ENCODE measurements at places on chromosomes 16 and 17.
A peak's percentile ranks its signal among the peaks of the same experiment; 100 is the strongest.

GRCh38 chr17:13540546-13540945 is 61.2 kb downstream of the HS3ST3A1 start:
- DNase-seq = no peak

DNA sequence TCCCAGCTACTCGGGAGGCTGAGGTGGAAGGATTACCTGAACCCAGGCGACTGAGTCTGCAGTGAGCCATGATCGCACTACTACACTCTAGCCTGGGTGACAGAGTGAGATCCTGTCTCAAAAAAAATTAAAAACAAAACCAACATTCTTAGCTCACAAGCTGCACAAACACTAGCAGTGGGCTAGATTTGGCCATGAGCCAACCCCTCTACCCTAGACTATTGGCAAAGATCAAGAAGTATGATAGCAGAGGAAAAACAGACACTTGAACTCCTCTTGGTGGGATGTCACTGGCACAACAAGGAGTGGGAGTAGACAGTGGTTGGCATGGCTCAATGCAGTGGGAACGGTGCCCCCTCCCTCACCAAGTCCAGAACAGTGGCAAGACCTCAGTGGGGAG is 19.6 kb upstream of the RIPOR1 start:
- DNase-seq = no peak

GRCh38 chr16:50473356-50473945 is 74.7 kb upstream of the NKD1 start:
- peak; percentile 4 for DNase-seq

DNA sequence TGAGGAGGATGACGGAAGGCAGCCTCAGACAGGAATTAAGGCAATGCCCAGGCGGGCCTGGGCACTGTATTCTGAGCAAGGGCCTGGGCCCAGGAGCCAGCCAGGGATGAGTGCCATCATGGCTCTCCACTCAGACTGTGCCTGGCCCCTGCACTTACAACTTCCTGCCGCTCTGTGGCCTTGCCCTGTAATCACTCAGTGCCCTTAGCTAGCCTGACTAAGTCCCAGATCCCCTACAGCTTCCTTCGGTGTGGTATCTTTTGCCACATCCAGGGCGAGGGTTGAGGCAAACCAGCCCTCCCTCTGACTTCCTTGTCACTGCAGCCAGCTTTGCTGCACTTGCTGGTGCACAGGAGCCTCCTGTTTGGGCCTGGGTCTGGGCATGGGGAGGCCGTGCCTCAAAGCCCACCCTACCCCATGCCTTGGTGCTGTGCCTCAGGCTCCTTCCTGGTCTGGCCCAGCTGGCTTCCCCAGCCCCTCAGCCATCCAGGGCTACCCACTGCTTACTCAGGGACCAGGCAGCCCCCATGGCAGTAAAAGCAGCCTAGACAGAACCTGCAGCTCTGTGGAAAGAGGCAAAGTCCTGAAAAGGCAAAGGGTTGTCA is 9.3 kb downstream of the SLC46A1 start:
- DNase-seq = peak; percentile 33

DNA sequence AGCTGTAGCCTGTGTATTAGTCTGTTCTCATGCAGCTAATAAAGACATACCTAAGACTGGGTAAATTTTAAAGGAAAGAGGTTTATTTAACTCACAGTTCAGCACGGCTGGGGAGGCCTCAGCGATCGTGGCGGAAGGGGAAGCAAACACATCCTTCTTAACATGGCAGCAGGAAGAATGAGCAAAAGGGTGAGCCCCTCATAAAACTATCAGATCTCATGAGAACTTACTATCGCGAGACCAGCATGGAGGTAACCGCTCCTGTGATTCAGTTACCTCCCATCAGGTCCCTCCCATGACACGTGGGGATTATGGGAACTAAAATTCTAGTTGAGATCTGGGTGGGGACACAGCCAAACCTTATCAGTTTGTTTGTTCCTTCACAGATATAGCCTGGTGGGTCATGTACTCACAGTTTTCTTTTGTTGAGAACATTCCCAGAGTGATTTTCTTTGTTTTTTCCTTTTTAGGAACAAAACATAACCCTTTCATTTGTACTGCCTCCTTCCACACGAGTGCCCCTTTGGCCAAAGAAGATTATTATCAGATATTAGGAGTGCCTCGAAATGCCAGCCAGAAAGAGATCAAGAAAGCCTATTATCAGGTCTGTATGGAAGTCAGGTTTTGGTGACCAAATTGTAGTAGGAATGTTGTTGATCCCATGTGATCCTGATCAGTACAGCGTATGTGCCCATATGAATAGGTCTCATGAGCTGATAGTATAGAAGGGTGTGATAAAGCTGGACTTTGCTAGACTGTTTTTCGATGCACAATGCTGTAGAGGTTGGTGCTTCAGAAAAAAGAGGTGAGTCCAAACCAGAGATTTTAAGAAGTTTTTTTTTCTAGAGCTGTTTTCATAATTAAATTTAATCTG is 8.5 kb downstream of the DNAJA3 start:
- no peak for DNase-seq

GRCh38 chr17:31388770-31389656 is 2.5 kb upstream of the RAB11FIP4 start:
- peak; percentile 54 for DNase-seq

GRCh38 chr17:42476411-42476810 is 17.7 kb downstream of the ATP6V0A1 start:
- no peak for DNase-seq

- no peak for DNase-seq
Measured at GRCh38 chr16:62060089-62060488, 23.9 kb upstream of the CDH8 start.

- no peak for DNase-seq
Measured at GRCh38 chr17:22512997-22513538, 820.7 kb downstream of the KCNJ18 start.

- DNase-seq = no peak
Measured at GRCh38 chr17:80212962-80213642, 7.0 kb downstream of the SGSH start.

DNA sequence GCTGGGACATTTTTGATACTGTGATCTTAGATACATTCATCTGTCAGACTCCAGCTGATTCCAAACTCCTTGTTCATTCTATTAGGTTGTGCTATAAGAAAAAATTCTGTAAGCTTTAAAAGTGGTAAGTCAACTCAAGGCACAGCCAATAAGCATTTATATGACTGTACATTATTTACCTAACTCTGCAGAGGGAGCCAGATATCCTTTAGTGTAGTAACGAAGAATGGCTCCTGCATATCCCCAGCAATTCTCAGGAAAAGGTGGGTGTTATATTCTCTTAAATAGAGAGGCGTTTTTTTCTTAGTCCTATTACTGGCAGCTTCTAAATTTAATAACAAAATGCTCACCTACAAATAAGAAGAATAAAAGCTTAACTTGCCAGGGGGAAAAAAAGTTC is 374.3 kb upstream of the GOT2 start:
- peak; percentile 7 for DNase-seq

- DNase-seq = peak; percentile 84
Measured at GRCh38 chr17:38667099-38667786, 7.5 kb downstream of the EPOP start.

DNA sequence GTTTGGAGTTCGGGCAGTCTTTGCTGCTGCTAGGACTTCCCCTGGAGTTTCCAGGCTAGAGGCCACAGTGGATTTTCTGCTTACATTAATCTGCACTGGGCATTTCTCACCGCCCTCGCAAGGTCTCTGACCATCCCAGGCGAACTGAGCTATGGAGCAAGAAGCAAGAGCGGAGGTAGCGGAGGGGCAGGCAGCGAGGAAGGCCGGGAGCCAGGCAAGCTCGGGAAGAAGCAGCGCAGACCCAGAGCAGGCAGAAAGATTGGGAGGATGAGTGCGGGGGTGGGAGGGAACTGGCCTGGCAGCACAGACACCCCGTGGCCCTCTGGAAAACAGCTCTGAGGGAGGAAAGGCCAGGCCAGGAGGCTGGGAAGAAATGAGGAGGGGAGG is 3.8 kb downstream of the COTL1 start:
- DNase-seq = no peak
